ENCODE measurements at places on chromosomes 5 and 9.
A peak's percentile ranks its signal among the peaks of the same experiment; 100 is the strongest.

- DNase-seq = no peak
These were observed 13.4 kb upstream of the SLC25A51 start for GRCh38 chr9:37917313-37917731.

GRCh38 chr5:116174111-116174510, 89.3 kb downstream of the COMMD10 start:
- no peak for DNase-seq

- peak; percentile 62 for DNase-seq
These were observed 87.7 kb downstream of the ENTREP1 start for GRCh38 chr9:69412741-69413150.

GRCh38 chr9:93091056-93091452, 5.0 kb upstream of the CARD19 start:
- no peak for DNase-seq

GRCh38 chr5:135625961-135626360, 47.2 kb upstream of the CXCL14 start:
- no peak for DNase-seq

- DNase-seq = no peak
These were observed 350.1 kb downstream of the TMEM232 start for GRCh38 chr5:110376281-110376951.

Data from HTR-8/SVneo (cell line).